Stimulated activated CD4-positive, alpha-beta T cell treated with anti-CD3 and anti-CD28 coated beads, Interleukin-4, amount 100 ng/mL, for 24 hours (primary cell): ENCODE measurements at places on chromosomes 7 and 10.

DNA sequence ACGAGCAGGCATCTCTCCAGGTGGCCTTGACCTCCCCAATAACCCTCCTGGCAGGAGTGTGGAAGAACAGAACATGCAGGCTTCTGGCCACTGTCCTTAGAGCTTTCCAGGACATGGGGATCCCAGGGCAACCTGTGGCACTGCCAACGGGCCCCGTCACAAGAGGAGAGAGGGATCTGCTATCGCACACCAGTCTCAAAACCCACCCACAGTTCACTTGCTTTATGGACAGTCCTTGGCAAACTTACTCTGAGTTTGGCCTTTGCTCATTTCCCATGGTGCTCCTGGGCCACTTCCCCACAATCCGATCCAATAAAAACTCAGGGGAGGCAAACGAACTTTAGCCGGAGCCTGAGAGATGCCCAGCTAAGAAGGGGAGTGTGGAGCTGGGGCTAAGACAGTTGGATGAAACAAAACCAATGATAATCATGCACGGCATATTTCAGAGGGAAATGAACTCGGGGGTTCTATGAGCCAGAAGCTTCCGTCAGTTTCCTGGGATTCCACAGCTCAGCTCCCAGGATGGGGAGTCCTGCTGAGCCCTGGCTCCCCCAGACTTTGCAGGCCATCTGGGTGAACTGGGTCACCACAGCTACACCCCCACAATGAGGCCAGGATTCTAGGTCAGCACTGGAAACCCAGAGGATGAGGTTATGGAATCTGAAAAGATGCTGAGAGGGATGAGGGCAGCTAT is 158.4 kb downstream of the NEURL1 start:
- no peak for DNase-seq

- no peak for DNase-seq
Observed at GRCh38 chr10:92590623-92591549, 2.0 kb upstream of the KIF11 start.

GRCh38 chr10:88781206-88781605 is 21.3 kb upstream of the LIPM start:
- DNase-seq = no peak

DNA sequence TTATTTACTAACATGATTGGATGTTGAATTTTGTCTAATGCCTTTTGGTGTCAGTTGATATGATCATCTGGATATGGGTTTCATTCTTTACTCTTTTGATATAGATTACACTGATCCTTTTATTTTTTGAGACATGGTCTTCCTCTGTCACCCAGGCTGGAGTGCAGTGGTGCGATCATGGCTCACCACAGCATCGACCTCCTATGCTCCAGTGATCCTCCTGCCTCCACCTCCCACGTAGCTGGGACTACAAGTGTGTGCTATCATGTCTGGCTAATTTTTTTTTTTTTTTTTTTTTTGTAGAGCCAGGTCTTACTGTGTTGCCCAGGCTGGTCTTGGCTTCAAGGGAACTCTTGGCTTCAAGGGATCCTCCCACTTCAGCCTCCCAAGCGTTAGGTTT is 27.1 kb downstream of the BMS1 start:
- no peak for DNase-seq

DNA sequence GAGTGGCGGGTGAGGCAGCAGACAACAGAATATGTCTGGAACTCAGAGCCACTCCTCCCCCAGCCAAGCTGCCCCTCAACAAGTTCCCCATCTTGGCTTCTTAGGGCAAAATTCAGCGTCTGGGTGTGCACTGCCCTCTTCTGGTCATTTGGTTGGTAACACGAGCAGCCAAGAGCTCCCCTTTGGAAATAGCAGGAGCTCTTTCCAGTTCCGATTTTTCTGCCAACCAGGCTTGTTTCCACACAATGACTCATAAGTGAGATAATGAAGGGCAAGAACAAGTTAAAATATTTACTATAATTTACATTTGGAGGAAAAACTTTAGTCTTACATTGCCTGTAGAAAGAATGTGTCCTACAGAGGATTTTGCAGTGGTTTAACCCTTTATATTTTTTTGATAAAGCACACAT is 70.5 kb downstream of the ADCYAP1R1 start:
- peak; percentile 21 for DNase-seq

DNA sequence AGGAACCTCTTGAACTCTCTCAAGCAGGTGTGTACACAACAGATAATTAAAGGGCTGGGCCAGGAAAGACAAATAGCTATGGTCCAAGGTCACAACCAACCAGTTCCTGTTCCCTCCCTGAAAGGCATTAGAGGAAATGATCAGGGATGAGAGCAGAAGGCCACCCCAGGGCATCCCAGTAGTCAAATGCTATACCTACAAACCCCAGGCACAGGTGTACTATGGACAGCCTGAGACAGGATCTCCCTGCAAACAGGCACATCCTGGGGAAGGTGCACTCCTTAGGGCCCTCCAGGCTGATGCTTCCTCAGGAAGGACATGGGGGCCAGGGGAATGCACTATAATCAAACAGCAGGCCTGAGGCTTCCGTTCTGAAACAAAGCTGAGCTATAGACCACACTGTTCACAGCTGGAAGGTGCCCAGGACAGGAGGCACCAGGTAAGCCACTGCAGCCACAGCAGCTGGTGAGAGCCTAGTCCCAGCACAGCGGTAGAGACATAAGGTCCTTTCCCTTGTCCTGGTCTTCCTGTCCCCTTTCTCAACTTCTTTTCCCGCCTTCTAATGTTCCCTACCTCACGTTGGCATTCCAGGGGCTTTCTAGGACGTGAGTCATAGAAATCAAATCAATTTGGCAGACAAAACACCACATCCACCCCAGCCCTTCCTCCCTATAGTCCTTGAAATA is 13.3 kb downstream of the PARP12 start:
- no peak for DNase-seq

GRCh38 chr7:325051-325798 is 35.3 kb downstream of the FOXL3 start:
- DNase-seq = no peak

DNA sequence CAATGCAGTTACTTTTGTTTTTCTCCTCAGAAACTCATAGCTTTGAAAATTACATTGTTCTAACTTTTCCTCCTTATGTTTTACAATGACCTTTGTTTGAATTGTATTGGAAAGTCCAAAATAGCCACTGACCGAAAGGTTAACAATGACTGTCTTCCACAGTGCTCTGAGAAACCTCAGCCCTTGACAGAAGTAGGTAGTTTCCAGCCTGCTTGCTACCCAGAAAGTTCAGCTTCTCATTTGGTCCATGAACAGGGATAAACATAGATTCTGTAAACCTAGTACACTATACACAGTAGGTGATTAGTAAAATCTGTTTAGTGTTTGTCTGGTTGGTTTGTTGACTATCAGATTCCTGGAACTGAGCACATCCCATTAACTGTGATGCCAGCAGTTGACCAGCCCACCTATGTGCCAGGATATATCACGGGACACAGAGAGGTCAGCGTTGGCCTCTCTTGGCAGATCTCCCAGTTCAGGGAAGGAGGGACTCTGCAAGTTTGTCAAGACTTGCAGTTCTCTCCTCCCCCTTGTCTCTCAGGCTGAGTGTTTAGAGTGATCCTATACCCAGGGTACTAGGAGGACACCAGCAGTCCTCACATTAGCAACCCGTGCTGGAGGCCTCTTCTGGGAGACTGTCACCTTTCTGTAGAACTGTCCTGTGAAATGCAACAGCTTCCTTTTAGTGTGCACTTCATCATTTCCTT is 297.6 kb downstream of the ARHGAP12 start:
- DNase-seq = no peak

DNA sequence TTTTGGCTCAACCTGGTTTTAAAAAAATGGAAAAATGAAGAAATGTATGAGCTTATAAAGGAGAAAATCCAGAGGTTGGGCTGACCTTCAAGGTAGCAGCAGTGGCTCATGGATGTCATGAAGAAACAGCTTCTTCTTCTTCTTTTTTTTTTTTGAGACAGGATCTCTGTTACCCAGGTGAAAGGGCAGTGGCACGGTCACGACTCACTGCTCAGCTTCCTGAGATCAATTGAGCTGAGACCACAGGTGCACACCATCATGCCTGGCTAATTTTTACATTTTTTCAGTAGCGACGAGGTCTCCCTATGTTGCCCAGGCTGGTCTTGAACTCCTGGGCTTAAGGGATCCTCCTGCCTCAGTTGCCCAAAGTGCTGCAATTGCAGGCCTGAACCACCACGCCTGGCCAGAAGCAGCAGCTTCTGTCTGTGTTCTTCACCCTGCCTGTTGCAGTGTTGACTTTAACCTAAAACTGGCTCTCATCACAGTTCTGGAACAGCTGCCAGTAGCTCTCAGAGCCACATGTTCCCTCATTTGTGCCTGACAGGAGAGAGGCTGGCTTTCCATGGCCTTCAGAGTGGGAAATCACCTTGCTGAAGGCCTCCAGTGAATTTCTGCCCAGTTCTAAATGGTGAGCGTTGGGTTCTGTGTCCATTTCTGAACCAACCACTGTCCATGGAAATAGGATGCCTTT is 117.7 kb downstream of the PFKFB3 start:
- DNase-seq = no peak

GRCh38 chr7:14630048-14630447 is 272.5 kb downstream of the DGKB start:
- no peak for DNase-seq

DNA sequence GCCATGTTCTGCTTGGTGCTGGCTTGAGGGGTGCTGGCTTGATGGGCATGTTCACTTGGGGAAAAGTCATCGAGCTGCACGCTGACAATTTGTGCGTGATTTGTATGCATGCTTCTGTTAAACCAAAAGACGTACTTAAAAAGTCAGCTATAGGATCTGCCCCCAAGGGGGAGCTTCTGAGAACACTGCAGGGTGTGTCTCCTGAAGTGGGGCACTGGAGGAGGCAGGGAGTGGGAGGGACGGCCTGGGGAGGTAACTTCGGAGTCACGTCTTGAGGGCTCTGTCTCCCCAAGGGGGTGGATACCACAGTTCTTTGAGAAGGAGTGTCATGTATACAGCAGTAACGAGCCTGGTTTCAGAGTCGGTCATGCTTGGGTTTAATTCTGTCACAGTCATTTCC is 406.5 kb downstream of the PLXNA4 start:
- no peak for DNase-seq

- no peak for DNase-seq
Observed at GRCh38 chr7:72362246-72362645, 49.9 kb downstream of the CALN1 start.

GRCh38 chr10:23344241-23344841 is at the start of gene C10orf67:
Gene C10orf67, minus strand, starts transcription at chr10:23344797. Its CDS starts 23 bp downstream, at chr10:23344774.
- peak; percentile 21 for DNase-seq

DNA sequence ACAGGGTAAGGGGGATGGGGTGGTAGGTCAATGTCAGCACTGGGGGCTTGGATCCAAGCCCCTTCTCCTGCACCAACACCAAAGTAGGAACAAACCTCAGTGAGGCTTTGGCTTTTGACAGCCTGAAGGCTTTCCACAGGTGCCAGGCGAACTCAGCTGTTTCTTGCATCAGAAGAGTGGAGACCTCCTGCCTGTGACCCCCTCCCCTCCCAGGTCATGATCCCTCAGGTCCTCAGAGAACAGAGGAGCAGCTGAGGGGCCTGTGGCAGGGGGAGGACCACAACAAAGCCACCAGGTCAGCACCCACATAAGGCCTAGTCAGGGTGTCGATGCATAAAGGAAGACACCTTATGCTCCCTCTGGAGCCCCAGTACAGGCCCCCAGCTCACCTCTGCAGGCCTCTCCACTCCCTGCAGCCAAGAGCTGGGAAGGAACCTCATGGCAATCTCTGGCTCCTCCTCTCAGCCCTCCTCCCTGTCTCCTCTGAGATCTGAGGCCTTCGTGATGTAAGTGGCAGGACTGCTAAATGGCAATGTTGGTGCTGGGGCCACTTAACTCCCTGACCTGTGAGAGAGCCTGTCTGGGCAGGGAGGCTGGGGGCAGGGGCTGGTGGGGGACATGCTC is 19.1 kb upstream of the PRRT4 start:
- no peak for DNase-seq

DNA sequence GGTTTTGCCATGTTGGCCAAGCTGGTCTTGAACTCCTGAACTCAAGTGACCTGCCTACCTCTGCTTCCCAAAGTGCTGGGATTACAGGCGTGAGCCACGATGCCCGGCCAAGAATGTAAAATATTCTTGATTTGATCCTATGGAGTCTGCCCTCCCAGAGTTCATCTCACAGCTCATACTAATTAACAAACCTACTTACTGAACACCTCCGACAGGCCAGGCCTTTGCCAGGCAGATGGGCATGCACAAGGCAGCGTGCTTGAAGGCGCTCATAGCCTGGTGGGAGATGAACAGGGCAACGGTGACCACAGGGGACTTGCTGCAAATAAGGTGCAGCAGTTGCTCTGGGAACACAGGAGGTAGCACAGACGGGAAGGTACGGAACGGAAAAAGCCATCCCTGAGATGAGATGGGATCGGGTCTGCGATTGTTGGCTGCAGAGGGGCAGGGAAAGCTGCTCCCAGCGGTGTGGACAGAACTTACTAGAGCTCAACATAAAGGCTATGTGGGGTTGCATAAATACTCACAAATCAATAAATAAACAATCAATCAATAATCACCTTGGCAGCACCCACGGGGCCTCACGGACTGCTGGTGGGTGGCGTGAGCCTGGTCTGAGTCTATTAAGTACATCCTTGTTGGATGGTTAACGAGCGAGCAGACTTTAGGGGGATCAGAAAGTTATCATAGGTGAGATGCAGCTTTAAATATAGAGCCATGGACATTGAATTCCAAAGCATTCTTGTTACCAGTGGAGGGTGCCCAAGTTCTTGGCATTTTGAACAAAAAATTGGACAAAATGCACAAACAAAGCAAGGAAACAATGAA is 4.7 kb downstream of the ACBD7 start:
- DNase-seq = no peak

DNA sequence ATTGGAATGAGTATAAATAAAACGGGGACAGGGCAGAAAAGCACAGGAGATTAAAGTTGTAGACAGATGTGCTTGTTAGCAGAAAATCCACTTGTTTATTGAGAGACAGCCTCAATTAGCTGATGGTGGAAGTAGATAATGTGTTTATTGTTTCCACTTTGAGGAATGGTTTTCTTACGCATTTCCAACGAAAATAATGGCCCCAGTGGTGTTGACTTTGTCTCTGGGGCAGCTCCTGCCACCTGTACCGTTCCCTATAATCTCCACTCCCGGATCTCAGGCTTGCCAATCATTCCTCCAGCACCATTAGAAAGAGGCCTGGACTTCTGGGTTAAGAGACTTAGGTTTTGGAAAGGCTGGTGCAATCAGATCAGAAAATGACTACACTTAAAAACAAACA is 638.7 kb downstream of the PARD3 start:
- no peak for DNase-seq

DNA sequence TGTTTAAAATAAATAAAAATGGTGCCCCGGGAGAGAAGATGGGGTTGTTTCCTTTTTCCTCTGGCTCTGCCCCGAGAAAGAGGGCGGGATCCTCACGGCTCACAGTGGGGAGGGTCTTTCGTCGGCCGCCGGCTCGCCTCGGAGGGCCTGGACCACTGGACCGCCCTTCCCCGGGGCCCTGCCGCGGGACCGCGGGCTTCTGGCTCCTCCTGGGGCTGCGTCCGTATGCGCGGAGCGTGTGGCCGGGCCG is 3.5 kb upstream of the IGF2BP3 start:
- DNase-seq = no peak

DNA sequence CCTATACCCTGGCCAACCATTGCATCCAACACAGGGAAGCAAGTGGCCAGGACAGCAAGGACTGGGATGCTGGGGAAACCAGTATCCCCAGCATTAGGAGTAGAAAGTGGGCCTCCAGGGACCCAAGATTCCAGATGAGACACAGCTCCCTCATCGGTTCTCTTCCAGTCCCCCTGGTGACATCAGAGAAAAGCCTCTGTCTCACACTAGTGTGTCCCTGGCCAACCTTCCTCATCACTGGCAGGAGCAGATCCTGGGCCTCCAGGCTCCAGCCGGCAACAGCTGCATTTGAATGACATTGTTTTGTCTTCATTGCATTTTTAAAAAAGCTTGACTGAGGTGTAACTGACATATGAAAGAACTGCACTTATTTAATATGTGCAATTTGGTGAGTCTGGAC is 177.3 kb upstream of the LYZL2 start:
- DNase-seq = no peak

- no peak for DNase-seq
Observed at GRCh38 chr10:115094416-115095140, 1.4 kb downstream of the ATRNL1 start.
